ENCODE measurements at places on chromosomes 11 and 22.

DNA sequence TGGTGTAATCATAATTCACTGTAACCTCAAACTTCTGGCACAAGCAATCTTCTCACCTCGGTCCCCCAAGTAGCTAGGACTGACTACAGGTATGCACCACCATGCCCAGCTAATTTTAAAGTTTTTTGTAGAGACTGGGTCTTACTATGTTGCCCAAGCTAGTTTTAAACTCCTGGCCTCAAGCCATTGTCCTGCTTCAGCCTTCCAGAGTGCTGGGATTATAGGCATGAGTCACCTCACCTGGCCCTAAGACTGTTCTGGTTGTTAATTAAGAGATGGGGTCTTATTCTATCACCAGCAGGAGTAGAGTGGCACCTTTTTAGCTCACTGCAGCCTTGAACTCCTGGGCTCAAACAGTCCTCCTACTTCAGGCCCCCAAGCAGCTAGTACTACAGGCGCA lies 52.0 kb upstream of the DEPDC7 start:
- DNase-seq, result no peak

DNA sequence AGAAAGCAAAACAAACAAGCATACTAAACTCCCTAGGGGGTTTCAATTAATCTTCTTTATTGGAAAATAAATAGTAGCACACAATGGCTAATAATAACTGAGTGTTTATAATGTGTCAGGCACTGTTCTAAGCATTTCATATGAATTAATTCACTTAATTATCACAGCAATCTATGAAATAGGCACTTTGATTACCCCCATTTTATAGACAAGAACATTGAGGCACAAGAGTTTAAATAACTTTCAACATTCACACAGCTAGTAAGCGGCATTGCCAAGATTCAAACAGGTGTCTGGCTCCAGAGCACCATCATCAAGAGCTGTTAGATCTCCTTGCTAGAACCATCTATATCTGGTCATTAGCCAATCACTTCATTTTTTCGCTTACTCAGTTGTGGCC lies 43.1 kb downstream of the PRCP start:
- DNase-seq, result no peak

- no peak for DNase-seq
These were observed 60.6 kb upstream of the CD44 start for GRCh38 chr11:35078470-35078735.

DNA sequence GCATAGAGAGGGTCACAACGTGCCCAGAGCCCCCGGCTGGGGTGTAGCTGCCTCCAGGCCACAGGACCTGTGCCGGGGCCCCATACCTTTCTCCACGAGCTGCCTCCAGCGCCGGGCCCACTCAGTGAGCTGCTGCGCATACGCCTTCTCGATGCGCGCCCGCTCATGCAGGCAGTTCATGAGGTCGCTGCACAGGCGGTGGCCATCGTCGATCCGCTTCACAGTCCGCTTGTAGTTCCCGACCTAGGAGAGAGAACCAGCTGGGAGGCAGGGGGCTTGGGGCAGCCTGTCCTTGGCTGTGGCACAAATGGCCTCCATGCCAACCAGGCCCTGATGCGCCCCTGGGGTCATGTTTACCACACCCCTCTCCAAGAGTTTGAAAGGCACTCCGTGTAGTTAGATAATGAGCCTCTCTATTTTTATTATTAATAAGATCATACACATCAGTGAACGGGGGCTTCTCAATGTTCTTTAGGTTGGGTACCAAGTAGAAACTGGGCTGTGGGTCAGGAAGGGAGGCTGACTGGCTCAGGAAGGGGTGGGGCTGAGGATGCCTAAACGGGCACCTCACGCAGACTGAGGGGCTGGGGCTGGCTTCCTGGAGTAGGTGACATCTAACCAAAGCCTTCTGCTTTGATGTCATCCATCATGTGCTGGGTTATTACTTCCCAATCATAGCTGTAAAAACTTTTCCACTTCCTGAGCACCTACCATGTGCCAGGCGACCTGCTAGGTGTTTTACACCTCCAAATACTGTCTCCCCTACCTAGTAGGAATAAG lies 36.5 kb upstream of the ARFGAP3 start:
- DNase-seq, result no peak

DNA sequence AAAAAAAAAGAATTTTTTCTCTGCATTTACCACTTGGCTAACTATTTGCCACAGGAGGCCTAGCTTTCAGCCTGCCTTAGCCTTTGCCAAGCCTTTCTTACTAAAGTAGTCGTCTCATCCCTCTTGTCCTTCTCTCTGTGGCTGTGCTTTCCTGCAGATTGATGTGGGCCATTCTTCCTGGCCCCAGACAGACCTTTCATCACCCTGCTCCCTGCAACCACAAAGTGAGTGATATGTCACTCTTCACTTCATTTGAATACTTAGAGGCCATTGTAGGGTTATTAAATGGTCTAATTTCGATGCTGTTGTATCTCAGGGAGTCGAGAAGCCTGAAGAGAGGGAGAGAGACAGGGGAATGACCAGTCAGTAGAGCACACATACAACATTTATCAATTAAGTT lies 37.6 kb downstream of the ART5 start:
- DNase-seq, result no peak

Measured in choroid plexus epithelial cell (primary cell).